HT1080 (cell line): ENCODE measurements at places on chromosomes 3 and 15.

DNA sequence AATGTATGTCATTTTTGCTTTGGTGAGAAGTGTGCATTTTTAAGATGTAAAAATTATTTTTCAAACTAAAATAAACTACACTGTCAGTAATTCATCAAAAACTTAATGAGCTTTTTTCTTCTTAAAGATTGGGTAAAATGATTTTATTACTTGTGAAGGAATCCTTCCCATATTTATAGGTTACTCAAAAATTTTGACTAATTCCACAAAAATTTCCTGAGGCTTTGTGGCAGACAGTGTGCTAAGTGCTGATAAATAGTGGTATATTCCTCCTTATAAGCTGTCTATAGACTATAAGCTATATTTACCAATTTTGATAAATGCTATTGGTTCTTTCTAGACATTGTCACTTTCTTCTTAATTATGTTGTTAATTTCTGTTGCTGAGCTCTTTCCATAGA, 284.5 kb upstream of the SEMA6D start:
- DNase-seq: no peak

GRCh38 chr3:186458306-186459107, 85.7 kb downstream of the CRYGS start:
- DNase-seq: no peak

- no peak for DNase-seq
Observed at GRCh38 chr3:27714692-27715453, 7.2 kb downstream of the EOMES start.

- DNase-seq: no peak
Observed at GRCh38 chr15:89352476-89352875, 17.9 kb upstream of the POLG start.

DNA sequence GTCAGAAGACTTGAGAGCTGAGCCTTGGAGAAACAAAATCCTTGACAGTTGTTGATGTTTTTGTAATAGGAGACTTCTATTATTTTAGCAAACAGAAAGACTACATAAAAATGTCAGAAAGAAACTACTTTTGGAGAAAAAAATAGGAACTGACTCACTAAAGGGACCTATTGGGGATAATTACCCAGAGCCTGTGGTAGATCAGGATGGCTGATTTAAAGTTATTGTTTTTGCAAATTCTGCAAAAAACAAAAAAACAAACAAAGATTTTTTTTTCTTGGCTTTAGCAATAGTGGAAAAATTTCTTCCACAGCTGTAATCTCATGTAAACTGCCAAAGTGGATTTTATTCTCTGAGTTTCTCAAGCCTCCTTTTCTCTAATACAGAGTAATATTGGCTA, 101.5 kb upstream of the SATB1 start:
- DNase-seq: no peak

DNA sequence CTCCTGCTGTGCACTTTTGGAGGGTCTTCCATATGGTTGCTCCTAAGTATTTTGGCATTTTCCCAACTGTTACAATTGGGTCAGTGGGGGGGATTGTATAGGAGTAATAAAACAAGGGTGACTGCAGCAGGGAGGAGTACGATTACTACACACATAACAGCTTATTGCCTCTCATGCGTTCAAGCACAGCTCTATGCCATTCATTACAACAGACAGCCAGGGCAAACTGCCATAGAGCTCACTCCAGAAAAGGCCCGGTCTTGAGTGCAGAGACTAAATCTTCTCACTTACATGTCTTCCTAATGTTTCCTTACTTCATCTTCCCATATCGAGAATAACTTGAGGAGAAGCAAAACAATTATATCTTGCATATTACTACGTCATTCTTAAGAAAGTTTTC, 1.4 kb upstream of the CHMP2B start:
- no peak for DNase-seq

DNA sequence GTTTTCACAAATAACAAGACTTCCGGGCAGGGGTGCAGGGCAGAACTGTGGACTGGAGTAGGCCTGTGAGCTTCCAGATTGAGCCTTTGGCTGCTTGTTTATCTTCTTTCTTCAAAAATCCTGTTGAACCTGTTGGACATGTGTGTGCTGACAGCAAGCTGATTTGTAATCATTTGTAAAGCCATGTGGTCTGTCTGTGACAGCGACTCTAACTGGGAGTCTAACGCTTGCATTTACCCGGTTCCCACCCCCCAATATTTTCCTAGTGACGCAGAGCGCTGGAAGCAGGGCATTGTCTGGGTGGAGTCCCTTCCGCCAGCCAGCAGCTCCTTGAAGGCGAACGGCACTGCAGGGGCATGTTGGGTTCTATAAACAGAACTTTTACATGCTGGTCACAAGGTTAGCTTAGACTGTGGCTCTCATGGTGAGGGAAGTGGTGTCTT, 85.7 kb upstream of the MYZAP start:
- DNase-seq: peak; percentile 80

GRCh38 chr15:80500021-80500420, 95.8 kb downstream of the ARNT2 start:
- no peak for DNase-seq

- peak; percentile 16 for DNase-seq
Observed at GRCh38 chr15:67531379-67531914, 10.5 kb downstream of the C15orf61 start.

DNA sequence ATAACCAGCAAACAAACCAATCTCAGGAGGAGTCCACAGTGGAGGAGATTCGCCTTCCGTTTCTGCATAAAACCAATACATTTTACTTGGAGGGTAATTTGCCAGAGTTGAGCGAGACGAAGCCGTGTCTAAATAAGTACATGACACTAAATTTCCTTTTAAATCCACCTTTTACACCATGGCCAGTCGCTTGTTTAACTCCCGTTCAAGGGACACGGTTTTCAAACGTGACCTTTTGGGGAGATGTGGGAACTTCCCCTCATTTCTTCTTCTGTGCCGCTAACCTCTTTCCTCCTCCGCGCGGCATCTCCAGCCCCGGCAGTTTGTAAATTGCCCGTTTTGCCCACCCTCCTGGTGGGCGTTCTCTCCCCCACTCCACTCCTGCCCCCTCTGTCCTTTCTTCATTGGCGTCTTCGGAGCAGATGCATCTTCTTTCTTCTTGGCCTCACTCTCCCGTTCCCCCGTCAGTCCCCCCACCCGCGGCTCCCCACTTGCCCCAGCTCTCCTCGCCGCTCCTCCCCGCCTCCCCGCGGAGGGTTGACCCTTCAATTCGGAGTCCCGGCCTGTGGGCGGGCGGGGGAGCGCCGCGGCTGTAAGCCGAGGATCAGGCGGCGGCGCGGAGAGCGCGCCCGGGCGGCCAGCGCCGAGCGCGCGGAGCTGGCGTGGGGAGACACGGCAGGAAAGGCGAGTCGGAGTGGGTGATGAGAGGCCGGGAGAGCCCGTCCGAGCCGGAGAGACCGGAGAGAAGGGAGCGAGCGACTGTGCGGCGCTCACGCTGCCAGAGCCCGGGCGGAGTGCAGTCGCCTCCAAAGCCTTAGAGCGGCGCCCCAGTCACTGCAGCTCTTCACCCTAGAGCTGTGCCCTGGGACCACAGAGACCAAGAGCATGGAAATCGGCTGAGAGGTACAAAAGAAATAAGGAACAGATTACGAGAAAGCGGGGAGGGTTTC, at the start of gene NLGN1:
Gene NLGN1, plus strand, starts transcription at position 584 of the 950 bp plus-strand sequence.
- DNase-seq: peak; percentile 79

DNA sequence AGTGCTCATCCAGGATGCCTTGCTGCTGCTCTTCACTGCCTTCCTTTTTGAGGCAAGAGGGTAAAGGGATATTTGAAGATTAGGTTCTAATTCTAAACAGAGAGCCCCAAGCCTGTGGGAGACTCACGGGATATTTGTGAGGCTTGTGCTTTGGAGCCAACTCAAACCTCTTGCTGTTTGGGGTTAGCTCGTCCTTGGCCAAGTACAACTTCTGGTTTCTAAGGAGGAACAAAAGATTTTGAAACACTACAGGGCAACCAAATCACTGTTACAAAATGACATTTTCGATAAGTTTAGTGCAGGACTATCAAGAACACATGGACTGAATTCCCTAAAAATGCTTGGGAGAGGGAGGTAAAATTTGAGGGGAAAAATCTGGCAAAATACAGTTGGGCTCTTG, 190.2 kb downstream of the RORA start:
- DNase-seq: no peak

- no peak for DNase-seq
Observed at GRCh38 chr3:187594272-187594671, 75.9 kb downstream of the SST start.

DNA sequence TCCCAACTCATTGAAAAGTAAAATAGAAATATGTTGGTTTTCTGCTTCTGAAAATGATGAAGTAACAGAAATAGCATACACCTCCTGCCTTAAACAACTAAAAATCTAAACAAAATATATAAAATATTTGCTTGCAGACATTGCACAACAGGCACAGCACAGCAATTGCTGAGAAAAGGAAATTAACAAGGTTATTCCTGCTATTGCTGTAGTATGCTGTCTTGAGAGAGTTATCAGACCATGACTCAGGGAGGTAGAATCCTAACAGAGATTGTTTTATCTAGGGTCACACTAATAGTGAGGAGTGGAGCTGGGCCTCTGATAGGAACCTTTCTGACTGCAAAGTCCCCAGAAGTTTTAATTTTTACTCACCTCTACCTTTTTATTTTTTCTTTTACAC, 72.6 kb downstream of the ZBTB20 start:
- no peak for DNase-seq

- peak; percentile 49 for DNase-seq
Observed at GRCh38 chr15:35306361-35306981, 221.4 kb upstream of the NANOGP8 start.

- DNase-seq: no peak
Observed at GRCh38 chr15:83107841-83108181, 366 bp downstream of the TM6SF1 start.

- no peak for DNase-seq
Observed at GRCh38 chr3:195458316-195458717, 15.5 kb upstream of the ACAP2 start.

- DNase-seq: no peak
Observed at GRCh38 chr3:127691489-127691888, 18.7 kb downstream of the ABTB1 start.

GRCh38 chr15:74865316-74865715, 7.8 kb downstream of the SCAMP2 start:
- DNase-seq: no peak

GRCh38 chr15:80605591-80606150, 89.4 kb upstream of the ABHD17C start:
- DNase-seq: no peak

DNA sequence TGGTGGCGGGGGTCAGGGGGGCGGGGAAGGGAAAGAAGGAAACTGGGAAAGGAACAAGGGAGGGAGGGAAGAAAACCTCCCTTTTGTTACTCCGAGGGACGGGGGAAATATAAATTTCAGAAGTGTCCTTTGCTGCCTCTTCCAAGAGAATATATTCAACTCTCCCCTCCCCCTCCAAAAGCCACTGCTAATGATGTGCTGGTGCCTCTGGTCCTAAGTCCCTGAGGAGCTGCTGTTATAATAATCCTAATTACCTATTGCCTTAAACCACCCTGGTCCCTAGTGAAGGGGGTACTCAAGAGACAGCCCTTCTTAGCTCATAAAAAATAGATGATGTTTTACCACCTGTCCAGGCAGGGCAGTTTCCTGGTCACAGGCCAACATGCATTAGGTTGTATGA, 118.3 kb upstream of the TRIM42 start:
- no peak for DNase-seq
